ENCODE measurements at places on chromosomes 2 and 18.

GRCh38 chr2:218073185-218073584, 4.1 kb downstream of the RUFY4 start:
- no peak for DNase-seq

DNA sequence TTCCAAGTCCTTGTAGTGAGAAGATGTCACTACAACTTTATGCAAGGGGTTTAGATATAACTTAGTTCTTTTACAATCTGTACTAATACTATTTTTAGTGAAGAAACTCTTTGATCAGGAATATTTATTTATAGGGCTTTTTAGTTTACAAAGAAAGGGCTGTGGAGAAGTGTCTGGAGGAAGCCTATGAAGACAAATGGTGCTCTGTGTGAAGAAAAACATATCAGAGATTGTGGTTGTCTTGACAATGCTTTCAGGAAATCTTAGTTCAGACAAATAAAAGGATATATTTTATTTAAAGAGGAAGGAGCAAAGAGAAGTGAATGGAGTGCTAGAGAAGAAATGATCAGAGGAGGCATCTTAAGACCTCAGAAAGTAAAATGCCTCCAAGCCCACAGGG, 824.9 kb downstream of the DCDC2C start:
- no peak for DNase-seq

DNA sequence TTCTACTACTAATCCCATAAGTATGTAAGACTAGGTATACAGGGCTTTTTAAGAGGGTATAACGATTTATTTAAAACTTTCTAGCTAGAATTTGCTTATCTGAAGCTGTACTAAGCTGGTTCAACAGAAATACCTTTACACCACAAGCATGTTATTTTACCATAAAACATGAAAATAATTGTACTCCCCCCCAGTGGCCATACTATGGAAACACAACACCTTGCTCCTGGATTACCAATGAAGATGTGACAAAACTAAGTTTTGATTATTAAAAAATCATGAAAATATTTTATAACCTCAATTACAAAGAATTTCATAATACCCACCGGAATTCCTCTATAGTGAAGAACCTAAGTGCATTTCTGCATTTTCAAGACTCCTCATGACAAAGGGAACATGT, 27.3 kb downstream of the LPIN2 start:
- no peak for DNase-seq

GRCh38 chr2:178419123-178419522, 31.9 kb downstream of the PRKRA start:
- no peak for DNase-seq

GRCh38 chr18:44793194-44793593, 112.5 kb downstream of the SETBP1 start:
- no peak for DNase-seq

GRCh38 chr2:9756692-9757250, 86.5 kb upstream of the TAF1B start:
- DNase-seq: no peak

- no peak for DNase-seq
These were observed 5.2 kb downstream of the TTC27 start for GRCh38 chr2:32633040-32633439.

GRCh38 chr2:182895798-182896197, 29.4 kb upstream of the FRZB start:
- DNase-seq: no peak

DNA sequence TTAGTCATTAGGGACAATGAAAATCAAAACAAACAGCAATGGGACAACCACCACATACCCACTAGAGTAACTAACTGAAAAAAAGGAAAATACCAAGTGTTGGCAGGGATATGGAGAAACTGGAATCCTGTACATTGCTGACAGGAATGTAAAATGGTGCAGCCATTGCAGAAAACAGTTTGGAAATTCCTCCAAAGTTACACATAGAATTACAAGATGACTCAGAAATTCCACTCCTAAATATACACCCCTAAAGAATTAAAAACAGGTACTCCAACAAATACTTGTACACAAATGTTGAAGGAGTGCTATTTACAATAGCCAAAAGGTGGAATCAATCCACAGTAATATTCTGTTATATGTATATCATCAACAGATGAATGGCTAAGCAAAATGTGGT, 110.9 kb downstream of the ROCK1 start:
- DNase-seq: no peak

- DNase-seq: no peak
These were observed 37.9 kb downstream of the LCLAT1 start for GRCh38 chr2:30484995-30485394.

- no peak for DNase-seq
These were observed 154.3 kb upstream of the LTBP1 start for GRCh38 chr2:32792416-32792815.

GRCh38 chr18:69754108-69754507, 193.6 kb downstream of the CD226 start:
- DNase-seq: no peak

GRCh38 chr18:39770399-39770798, 2184.6 kb upstream of the PIK3C3 start:
- DNase-seq: peak; percentile 86

DNA sequence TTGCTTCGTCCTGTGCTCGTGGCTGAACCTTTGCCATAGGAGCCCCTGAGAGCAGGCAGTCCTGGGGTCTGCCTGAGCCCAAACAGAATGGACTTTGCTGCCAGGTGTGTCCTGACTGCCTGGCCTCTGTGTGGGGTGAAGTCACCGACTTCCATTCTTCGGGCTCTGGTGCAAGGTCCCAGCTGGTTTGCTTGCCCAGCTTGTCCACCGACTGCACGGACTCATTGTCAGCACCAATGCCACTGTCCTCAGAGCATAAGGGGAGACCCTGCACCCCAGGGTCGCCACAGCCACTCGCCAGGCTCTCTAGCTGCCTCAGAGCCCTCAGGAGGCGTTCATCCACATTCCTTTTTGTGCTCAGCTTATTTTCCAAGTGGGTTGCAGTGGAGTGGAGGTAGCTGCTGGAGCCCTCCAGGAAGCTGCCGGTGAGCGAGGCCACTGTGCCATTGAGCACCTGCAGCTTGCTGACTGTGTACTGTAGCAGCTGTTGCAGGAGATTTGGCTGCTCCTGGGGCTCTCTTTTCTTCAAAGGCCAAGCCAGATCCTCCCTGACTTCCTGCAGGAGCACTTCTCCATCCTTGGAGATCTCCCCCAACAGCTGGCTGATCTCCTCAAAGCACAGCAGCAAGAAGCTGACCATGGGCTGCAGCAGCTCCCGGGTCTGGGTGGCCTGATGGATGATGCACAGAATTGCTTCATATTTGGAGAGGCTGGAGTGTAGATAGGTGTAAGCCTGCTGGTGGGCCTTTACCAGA, 1.2 kb downstream of the PCARE start:
- no peak for DNase-seq

DNA sequence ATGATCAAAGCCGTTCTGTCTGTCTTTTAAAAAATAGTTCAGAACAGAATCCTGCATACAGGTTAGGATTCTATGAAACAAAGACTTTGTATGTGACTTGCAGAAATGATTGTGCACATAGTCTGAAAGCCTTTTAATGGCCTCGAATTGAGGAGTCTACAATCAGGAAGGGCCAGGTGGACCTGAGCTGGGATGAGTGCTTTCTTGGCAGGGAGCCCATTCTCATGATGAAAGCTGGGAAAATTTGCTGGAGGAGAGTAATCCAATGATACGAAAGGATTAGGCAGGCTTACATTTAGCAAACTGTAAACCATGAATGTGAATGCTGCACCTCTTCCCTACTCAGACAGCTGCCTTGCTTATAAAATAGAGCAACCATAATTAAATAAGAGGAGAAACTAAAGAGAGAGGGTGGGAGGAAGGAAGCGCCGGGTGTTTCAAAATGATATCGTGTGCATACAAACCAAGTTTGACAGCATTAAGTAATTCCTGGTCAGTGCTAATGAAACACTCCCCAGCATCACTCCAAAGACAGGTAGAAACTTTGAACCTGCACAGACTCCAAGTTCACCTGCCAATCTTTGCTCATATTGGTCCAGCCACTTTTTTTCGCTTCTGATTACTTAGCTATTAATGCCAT, 23.7 kb upstream of the CXCR4 start:
- DNase-seq: peak; percentile 93

- DNase-seq: no peak
These were observed 90.8 kb downstream of the EPAS1 start for GRCh38 chr2:46387886-46388515.

GRCh38 chr2:101113441-101114267, 37.5 kb downstream of the TBC1D8 start:
- peak; percentile 76 for DNase-seq

DNA sequence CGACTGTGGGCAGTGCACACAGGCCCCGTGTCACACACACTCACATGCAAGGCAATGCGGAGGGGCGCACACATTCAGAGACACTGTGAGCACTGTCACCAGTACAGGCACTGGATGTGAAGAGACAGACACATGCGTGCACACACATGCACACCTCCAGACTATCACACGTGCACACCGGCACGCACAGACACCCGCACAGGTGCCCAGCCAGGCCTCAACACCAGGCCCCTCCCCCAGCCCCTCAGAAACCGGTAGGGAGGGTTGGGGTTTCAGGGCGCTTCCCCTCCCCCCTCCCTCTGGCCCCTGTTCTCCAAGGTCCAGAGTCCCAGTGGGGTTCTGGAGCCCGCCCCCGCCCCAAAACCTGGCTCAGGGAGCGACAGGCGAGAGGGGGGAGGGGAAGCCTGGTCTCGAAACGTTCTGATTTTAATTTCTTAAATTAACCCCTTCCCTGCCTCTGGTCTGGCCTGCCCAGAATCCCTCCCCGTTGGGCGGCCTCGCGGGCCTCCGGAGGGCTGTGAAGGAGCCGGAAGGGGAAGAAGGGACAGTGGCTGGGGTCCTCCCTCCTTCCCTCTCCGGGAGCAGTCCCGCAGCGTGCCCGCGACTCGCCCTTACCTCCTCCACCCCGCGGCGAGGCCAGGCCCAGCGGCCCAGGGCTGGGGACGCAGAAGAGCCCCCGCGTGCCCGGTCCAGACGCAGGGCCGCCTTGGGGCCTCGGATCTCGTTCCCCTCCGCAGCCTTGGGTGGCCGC, 558 bp downstream of the FBXO41 start:
- peak; percentile 66 for DNase-seq

DNA sequence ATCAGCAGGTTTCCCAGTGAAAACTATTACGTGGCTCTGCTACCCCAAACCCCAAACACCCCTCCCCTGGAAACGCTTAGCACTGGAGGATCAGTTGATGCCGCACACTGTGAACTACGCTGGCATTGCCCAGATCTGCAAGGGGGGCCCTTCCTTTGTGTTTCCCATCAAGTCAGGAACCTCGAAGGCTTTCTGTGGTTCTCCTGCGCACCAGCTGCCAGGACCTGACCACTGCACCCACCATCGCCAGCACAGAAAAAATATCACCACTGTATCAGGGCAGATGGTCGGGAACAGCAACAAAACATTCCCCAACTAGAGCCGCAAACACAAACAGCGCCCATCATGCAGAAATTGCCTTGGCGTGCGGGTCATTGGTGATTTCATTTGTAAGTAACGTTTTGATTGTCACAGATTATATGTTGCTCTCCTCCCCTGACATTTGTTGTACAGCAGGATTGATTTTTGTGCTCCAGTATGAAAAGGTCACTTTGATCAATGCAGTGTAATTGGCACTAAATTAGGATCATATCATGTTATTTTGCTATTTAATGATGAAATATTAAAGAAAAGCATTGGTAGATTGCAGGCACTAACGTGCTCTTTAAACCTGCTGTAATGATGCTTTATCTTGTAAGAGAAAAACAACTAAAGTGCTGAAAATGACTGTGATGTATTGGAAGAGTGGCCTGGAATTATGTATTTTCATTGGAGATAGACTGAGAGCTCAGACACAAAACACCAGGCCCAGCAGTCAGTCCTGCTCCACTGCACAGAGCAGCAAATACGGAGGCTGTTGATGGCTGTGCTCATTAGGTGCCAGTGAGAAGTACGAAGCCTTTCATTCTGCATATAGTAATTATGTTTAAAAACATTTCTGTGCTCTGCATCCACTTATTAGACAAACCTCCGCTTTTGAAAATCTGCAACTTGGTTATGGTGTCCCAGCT, 833.2 kb upstream of the SALL3 start:
- DNase-seq: no peak

GRCh38 chr2:127674241-127675209, 805 bp downstream of the LIMS2 start:
- no peak for DNase-seq

DNA sequence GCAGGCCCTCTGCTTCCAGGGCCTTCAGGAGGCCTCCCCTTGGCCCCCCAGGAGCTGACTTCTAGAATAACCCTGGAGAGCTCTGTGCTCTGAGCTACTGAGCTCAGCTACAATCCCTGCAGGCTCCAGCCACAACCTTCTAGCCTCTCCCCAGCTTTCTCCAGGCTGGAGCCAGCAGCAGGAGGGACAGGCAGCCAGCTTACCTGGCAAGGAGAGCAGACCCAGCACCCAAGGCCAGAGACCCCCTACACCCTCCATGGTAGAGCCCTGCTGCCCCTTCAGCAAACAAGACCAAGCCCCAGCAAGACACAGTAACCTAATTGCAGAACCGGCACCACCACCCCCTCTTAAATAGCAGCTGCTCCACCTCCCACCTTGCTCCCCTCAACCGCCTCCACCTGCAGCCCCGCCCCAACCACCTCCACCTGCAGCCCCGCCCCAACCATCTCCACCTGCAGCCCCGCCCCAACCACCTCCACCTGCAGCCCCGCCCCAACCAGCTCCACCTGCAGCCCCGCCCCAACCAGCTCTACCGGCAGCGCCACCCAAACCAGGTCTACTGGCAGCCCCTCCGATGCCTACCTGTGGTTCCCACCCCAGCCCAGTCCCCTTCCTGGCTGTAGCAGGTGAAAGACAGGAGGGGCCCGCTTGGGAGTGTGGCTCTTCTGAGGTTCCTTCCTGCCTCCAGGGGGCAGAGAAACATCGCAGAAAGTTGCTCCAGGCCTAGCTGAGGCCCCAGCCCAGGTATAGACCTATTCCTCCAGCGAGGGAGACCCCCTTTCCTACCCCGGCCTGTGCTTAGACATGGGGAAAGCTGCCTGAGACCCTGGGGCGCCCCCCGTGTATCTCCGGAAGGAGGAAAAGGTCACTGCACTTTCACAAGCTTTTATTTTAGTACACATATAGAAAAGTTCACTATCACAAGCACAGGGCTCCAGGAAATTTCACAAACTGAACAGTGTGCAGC, at the start of gene ASTL:
ASTL (minus strand) TSS at position 324 of the 967 bp plus-strand sequence; CDS start at position 258, 66 bp downstream.
- DNase-seq: peak; percentile 26

DNA sequence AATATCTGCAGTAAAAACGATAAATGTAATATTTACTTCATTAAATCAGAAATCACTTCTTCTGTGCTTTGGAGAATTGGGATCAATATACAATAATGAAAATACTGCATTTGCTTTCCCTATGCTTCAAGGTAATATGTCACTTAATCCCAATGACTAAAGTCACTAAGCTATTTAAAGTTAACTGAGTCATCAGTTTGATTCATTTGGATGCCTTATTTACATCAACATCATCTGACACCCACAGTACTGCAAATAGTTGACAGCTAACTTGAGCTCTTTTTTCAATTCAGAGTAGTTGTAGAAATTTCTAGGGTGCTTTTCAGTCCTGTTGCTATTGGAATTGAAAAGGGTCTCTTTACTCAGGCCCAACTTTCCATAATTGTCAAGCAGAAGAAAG, 776.9 kb upstream of the FSHR start:
- DNase-seq: no peak

- DNase-seq: peak; percentile 78
These were observed 1.5 kb upstream of the RRM2 start for GRCh38 chr2:10120877-10121574.

- DNase-seq: peak; percentile 94
These were observed 87.8 kb downstream of the KCTD1 start for GRCh38 chr18:26460449-26461091.
